ENCODE measurements at places on chromosomes 2 and 18.

DNA sequence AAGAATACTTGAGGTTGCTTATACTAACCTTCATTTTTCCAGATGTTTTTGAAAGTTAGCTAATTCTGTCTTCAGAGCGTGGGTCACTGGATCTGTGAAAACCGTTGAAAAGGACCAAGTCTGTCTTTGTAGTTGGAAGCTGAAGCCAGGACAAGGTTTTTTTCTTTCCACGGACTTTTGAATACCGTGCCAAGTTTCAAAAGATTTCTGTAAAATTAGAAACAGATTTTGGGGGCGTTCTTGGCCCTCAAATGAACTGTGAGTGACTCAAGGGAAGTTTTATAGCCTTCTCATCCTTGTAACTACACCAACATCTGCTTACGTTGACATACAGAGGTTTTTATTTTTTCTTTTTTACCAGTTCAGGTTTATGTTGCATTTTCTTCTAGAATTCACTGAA, at the start of gene FAP:
Gene FAP (minus strand): TSS at position 152 of the 400 bp plus-strand sequence. CDS start 118 bp downstream, at position 34.
- no peak for DNase-seq

DNA sequence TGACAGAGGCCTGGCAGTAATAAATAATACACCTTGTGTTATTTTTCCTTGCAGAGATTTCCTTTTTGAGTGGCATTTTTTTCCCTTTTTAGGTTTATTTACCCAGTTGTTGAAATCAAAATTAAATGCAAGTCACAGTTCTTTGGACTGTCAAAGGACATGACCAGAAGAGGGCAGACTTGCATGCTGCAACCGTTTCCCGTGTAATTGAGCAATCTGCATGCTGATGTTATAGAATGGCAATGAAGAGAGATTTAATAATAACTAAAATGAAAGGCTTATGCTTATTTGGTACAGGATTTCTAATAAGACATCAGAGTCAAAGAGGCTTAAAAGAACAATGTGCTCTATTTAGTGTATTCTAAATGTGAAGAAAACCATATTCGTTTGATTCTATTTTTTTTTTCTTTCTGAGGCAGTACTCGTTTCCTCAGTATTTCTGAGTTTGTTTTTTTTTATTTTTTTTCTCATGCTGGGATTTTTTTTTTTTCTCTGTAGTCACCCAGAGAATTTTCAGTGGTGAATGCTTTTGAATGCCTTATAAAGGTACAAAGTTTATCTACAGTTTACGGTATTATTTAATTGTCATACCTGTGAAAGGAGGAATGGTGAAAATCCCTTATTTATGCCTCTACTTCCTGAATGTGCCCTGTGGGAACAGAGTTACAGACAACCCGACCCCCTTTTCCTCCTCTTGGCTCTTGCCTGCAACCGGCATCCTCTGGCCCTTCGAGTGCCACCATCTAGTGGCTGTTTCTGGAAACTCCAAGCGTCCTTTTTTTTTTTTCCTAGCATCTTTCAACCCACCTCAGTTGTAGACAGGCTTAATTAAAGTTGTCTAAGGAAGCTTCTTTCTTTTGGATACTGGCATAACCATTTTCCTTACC, 368.5 kb downstream of the LRRTM1 start:
- peak; percentile 5 for DNase-seq

- no peak for DNase-seq
Observed at GRCh38 chr2:45691171-45691999, 39.9 kb downstream of the PRKCE start.

GRCh38 chr2:62713837-62714236, 8.3 kb downstream of the EHBP1 start:
- no peak for DNase-seq

DNA sequence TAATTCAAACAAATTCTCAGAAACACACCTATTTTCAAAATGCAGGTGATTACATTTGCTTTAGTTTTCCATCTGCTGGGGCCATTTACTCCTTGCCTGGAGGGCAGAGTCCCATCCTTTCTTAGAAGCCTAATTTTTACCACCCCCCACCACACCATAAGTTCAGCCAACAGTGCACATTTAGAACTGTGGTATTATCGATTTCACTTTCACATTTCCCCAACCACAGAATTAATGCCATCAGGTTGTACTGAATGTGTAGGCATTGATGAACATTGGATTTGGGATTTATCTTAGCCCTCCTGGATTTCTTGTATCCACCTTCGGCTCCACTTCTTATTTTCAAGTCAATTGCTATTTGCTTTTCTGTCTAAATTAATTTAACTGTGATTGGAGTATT, 4.5 kb downstream of the SCYGR3 start:
- DNase-seq: no peak

DNA sequence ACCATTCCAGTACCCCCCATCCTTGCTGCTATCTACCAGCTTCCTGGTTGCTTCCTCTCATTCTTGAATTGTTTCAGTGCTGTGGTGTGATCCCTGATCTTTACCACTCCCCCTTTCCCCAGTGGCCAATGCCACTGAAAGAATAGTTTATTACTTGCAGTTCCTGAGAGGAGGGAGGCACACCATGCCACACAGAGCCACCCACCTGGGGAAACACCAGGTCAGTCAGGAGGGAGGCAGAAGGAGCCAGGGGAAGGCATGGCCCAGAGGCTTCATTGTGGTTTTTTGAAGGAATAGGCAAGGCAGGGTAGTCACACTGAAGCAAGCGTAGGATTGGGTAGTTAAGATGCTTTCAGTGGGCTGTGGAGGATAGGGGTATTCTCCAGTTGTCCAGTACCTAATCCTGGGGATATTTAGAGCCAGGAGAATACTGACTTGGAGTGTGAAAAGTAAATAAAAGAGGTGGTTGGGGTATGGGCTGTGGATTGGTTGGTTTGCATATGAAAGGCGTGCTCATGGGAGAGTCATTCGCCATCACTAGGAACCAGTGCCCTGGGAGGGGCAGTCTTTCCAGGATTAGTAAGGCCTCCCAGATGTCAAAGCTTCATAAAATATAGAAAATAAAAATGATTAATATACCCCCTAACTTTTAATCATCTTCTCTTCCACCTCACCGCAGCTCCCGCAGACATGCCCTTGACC, 6.7 kb upstream of the TMEM177 start:
- DNase-seq: no peak

- no peak for DNase-seq
Observed at GRCh38 chr2:158556124-158556523, 99.4 kb downstream of the PKP4 start.

GRCh38 chr2:177636672-177637071, 244.1 kb downstream of the AGPS start:
- no peak for DNase-seq

DNA sequence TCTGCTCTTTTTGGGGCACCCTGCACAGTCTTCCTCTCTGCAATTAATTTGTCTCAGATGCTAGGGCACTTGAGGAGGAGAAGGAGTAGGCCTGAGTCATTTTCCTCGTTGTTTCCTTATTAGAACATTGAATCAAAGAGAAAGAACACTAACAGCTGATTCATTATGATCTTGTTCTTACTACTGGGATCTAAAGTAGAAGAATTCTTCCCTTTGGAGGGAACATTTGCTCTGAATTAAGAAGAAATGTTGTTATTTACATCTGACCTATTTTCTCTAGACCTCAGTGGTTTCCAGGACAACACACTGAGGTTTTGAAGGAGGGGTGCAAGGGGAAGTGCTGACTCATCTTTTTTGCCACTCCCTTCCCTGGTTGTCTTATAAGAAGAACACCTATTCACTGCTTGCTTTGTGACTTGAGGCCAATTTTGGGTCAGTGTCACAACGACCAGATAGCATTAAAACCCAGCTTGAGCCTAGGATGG, 24.3 kb upstream of the STAT1 start:
- DNase-seq: no peak

GRCh38 chr18:80033181-80034067, 810 bp upstream of the RBFA start:
- peak; percentile 72 for DNase-seq

GRCh38 chr2:96951125-96951654, 35.2 kb downstream of the FAM178B start:
- DNase-seq: peak; percentile 65

DNA sequence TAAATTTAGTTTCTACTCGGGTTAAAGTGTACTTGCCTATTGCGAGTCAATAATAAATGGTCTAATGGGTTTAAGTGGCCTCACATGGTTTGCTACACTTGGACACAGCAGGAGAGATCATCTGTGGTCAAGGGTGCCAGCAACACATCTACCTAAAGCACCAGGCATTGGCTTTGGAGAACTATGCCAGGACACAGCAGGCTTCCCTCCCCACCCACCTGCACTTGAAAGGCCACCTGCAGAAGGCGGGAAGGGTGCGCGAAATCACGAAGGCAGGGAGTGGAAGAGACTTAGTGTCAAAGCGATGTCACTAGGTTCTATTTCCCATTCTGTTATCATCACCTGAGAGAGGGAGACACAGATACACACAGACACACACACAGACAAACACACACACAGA, 44.5 kb downstream of the MYT1L start:
- no peak for DNase-seq

DNA sequence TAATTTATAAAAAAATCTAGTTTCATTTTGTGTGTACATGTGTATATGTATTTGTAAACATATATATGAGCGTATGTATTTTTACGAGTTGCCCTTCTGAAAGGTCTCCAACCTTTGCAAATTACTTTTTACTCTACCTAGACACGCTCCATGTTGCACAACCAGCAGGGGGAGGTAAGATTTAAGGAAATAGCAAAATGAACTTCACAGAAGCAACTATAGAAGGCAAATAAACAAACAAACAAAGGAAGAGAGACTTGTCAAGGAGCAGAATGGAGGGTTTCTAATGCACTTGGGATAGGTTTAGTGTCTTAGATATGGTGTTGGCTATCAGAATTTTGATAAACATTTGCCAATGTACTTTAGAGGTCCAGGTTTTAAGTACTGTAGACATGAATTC, 820.5 kb upstream of the POU3F3 start:
- DNase-seq: no peak

GRCh38 chr2:150806336-150806735, 318.9 kb upstream of the RND3 start:
- DNase-seq: no peak

- peak; percentile 36 for DNase-seq
Observed at GRCh38 chr2:236507393-236508085, 62.1 kb upstream of the ACKR3 start.

DNA sequence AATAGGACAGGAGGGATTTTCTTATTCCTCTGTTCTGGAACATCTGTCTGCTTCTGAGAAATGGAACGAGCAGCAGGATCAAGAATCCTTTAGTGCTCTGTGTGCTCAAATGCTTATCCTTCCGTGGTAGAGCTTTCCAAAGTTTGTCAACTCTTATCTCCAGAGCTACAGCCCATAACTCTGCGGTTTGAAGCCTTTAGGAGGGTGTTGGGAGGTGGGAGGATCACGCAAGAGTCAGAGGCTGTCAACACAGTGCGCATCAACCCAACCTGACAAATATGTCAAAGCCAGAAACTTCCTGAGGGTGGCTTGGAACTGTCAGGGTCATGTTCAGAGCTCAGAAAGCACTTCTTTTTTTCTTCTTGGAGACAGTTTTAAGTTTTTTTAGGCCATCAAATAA, 95.9 kb downstream of the CRIM1 start:
- no peak for DNase-seq

GRCh38 chr2:18991177-18992168, 366.9 kb downstream of the OSR1 start:
- no peak for DNase-seq

DNA sequence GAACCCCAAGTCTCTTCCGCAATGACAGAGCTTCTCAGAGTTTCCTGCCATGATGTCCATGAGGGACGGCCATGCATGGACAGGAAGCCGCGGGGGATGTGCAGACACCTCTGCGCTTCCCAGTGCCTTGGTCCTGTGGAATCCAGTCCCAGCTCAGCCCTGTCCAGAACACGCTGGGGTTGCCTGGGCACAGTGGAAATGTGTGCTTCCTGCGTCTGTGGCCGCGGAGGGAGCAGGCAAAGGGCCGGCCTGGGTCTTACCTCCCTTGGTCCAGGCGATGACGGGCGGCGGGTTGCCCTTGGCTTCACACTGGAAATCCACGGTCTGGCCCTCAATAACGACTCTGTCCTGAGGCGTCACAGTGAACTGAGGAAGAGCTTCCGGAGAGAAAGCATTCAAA, 79.6 kb downstream of the PXDN start:
- DNase-seq: no peak

DNA sequence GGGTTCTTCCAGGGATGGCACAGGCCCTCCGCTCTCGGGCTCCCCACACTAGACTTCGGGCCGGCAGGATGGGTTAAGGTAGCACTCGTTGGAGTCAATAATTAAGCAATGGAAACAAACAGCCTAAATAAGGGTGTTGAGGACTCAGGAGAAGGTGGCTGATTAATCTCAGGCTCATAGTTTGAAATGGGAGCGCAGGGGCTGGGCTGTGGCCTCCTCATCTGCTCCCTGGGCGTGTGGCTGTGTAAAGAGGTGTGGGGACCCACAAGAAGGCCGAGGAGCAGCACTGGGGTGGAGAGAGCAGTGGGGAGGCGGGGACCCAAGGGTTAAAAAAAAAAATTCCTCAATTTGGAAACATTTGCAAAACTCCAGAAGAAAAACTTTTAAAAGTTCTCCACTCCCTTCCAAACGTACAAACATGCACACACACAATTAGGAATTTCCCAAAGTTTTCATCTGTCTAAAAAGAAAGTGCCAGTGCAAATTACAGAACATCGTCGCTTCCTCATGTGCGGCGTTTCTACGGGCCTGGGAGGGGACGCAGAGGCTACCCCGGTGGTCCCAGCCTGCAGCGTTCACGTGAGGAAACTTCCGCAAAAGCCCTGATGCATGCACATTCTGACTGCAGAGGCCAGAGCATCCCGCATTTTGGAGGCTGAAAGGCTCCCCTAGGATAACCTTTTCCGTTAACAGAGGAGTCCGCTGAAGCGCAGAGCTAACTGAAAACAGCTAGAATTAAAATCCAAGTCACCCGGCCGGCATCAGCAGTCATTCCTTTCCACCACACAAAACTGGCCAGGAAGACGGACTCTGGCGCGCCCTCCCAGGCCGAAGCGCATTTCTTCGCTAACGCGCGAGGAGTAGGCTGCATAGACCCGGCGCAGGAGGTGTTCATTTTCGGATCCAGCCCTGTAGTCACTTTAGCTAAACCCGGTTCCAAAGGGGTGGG, 1.0 kb upstream of the TUBB6 start:
- DNase-seq: no peak

- no peak for DNase-seq
Observed at GRCh38 chr2:108634011-108634410, 85.3 kb upstream of the RANBP2 start.

GRCh38 chr18:841647-842370, 29.8 kb upstream of the YES1 start:
- DNase-seq: no peak

DNA sequence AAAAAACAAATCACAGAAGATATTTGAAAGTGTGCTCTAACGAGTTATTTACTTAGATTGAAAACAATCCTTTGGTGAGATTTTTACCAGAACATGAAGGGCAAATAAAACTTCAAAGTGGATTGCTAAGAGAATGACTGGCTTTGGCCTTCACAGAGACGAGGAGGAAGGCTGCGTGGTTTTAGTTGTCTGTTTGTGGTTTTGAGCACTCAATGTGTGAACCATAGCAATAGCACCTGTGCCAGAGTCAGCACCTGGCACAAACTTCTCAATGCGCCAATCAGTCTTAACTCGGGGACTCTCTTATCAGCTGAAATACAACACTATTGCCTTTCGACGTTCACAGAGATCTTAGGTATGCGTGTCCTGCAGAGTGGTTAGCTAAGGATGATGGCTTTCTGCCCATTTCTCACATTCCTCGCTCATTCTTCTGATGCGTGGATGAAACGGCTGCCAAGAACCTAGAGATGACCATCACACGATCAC, 70.0 kb downstream of the MBP start:
- peak; percentile 70 for DNase-seq

Measured in T-helper 1 cell (primary cell).